T follicular helper cell (primary cell): ENCODE measurements at places on chromosomes 6 and 20.

- no peak for DNase-seq
Observed at GRCh38 chr6:3841711-3842565, 7.2 kb upstream of the FAM50B start.

DNA sequence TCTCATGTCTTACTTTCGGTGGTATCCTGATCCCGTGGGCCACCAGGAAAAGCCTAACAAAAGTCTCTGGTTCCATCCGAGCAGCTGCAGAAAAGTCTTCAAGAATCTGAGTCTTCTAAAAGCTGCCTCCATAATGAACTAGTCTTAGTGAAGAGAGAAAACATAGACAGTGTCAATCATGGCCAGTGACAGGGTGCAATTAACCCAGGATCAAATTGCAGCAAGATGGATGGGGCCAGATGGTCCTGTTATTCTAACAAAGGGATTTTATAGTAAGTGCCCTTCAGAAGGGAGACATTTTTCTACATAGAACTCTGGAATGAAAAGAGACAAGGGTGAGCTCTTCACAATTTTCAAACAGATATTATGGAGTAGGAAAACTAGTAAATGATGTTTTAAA lies 281.6 kb upstream of the ZFP64 start:
- DNase-seq, result no peak

DNA sequence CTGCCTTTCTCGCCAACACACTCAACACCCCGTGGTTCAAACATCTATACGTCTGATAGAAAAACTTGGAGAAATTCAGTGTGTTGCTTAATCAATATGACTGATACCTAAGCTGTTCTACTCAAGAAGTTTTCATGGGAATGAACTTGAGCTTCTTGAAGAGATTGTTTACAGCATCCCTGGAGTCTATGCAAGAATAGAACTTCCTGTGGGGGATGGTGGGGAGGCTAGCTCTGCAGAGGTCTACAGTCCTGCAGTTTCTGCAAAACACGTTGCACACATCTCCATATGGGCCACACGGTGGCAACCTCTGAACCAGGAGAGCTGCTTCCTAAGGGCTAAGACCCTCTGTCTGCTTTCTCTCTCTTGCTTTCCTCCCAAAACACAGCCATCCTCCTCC lies 32.7 kb upstream of the FANCE start:
- DNase-seq, result no peak

DNA sequence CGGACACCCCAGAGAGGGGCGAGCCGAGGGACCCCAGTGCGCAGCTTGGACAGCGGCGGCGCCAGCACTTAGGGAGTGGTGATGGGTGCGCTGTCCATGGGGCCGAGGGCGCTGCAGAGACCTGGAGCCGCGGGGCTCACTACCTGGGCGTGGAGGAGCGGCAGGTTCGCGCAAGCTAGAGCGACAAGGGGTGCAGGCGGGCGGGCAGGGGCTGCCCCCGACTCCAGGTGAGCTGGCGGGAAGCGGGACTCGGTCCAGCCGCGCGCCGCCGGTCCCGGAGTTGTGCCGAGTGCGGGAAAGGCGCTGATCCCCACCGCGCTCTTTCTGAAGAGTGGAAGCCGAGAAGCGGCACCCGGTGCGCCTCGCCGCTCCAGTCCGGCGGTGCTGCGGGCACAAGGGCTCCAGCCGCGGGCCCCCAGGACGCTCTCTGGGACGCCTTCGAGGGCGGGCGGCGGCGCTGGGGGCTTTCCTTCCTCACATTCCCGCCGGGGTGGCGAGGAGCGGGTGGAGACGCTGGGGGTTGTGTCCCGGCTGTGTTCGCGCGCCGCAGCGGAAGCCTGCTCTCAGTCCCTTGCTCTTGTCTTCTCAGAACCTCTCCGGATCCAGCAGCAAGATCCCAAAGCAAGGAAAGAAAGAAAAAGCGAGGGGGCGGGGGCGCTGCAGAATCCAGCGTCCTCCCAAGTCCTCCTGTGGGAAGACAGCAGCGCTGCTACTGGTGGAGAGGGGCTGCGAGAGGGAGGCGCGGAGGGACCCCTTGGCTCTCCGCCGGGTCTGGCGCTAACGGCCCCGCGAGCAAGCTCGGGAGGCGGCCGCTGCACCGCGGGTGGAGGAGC lies at the start of gene B3GAT2:
Gene B3GAT2 (minus strand): TSS at position 610 of the 833 bp plus-strand sequence. CDS start 631 bp downstream, outside the sequence.
- DNase-seq, result no peak

DNA sequence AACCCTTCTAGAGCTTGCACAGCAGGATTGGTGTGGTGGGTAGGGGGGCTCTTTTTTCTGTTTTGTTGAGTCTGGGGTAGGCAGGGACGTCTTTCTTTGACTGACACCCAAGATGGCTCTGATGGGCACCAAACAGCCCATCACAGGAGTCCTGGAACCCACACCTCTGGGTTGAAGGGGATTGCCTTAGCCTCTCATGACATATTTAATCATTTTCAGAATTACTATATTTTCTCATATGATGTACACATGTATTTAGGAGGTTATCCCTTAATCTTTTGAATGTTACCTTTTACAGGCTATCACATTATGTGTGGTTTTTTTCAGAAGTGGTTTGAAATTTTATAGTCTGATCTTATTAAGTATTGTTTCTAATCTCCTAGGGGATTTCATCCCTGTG lies 64.6 kb downstream of the RPP40 start:
- DNase-seq, result no peak

- DNase-seq, result no peak
Observed at GRCh38 chr6:54697424-54697823, 149.1 kb upstream of the FAM83B start.

GRCh38 chr6:144696610-144697368 lies 411.7 kb downstream of the UTRN start:
- no peak for DNase-seq

GRCh38 chr6:22026164-22026678 lies 270.6 kb downstream of the PRL start:
- DNase-seq, result no peak

DNA sequence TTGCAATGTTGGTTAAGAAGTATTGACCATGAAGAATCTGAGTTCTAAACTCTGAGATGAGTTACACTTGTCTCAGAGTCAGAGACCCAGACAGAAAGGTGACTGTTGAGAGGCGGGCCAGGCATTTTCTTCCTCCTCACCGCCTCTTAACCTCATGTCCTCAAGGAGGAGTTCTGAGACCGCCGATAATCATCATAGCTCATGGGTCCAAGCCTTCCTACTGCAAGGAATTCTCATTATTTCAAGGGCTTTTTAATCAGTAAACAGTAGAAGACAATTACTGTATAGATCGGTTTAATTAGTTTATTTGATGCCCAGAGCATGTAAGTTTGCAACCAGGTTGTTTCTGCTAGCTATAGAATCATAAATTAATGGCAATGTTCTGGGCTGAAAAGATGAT lies 382.4 kb upstream of the MMS22L start:
- no peak for DNase-seq

GRCh38 chr6:72865467-72865866 lies 243.6 kb downstream of the KCNQ5 start:
- no peak for DNase-seq

DNA sequence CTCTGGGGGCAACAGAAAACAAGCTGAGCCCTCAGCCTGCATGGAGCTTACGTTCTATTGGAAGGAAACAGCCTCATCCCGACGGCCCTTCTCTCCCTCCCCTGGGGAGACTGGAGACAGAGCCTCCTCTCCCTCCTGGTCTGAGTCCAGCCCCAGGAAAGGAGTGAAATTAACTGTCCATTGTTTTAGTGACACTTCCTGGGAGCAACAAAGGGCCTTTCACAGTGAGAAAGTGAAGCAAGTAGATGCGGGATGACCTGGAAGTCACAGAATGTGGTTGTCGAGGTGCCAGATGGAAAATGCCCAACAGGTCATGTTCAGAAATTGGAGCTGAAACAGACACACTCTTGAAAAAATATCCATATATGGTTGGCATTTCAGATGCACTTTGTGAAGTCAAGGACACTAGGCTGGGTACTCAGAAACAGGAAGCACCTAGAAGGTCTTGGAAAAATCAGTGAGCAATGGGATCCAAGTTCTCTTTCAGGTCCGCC lies 77.8 kb downstream of the TFAP2C start:
- DNase-seq, result no peak
